ENCODE measurements at places on chromosomes 16 and 17.

GRCh38 chr17:81314398-81315081 is 19.4 kb upstream of the SLC38A10 start:
- DNase-seq: no peak

DNA sequence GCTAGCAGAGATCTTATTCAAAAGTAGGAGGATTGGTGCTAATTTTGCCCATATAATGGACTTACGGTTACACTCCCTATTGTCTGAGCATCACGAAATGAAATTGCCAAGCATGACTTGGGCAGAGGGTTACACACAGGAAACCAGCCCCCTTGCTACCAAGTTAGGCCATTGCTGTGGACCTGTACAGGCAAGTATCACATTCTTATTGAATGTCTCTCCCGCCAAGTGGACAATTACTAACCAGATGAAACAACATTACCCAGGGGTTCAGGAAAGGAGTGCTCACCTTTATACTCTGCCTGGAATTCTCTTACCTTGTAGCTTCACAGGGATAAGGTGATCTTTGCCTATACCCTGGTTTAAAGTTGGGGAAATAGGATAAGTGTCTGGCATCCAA is 70.6 kb upstream of the TOX3 start:
- no peak for DNase-seq

GRCh38 chr16:91484-91883 is 13.5 kb downstream of the MPG start:
- DNase-seq: no peak

DNA sequence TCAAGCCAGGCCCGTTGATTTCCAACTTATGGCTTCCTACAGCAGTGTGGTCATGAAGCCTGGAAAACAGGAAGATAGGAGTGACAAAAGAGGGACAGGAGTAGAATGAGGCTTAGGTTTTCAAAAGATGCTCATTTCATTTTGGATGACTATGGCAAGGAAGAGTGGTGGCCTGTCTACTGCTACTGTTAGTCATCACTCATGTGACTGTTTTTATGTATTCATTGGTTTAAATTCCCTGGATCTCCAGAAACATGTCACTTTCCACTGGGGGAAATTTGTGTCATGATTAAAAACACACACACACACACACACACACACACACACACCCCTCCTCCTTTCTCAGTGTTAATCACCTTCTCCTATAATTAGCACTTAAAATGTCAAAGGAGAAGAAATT is 1.1 kb upstream of the CYLD start:
- no peak for DNase-seq

DNA sequence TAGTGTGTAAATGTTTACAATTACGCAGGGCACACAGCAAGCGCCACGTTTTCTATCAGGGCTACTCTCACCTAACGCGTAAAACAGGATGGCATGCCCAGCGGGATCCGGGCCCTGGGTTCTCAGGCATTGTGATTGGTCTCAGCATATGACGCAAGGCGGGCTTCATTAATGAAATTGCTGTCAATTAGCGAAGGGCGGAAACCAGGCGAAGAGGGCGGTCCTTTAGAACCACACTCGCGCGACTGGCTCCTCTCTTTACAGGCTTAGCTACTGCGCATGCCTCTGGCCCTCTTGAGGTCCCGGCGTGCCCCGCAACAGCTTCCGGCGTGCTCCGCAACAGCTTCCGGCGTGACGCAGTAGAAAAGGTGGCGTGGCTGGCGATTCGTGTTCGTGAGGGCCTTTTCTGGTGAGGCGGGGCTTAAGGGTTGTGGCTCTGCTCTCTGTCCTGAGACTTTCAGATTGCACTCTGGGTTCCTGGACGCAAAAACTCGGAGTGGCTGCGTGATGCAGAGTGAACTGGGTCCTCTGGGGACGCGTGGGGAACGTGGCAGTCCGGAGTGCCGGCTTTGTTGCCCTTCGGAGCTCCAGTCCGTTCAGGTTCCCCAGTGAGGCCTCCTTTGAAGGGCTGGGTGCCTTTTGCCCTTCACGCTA is 9.2 kb downstream of the OR2C1 start:
- DNase-seq: peak; percentile 76

- no peak for DNase-seq
Observed at GRCh38 chr16:2852003-2852730, 5.8 kb downstream of the PRSS22 start.

- no peak for DNase-seq
Observed at GRCh38 chr17:21100636-21101035, 26.1 kb upstream of the DHRS7B start.

DNA sequence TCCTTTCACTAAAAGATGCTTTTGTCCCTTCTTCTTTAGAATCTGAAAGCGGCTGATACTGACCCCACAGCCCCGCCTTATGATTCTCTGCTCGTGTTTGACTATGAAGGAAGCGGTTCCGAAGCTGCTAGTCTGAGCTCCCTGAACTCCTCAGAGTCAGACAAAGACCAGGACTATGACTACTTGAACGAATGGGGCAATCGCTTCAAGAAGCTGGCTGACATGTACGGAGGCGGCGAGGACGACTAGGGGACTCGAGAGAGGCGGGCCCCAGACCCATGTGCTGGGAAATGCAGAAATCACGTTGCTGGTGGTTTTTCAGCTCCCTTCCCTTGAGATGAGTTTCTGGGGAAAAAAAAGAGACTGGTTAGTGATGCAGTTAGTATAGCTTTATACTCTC is 10.1 kb upstream of the TANGO6 start:
- no peak for DNase-seq

- no peak for DNase-seq
Observed at GRCh38 chr16:25823891-25824290, 132.1 kb downstream of the HS3ST4 start.

GRCh38 chr17:9050801-9051401 is 29.6 kb downstream of the NTN1 start:
- no peak for DNase-seq

GRCh38 chr16:79185711-79186110 is 414.8 kb downstream of the MAF start:
- no peak for DNase-seq

- no peak for DNase-seq
Observed at GRCh38 chr17:9468532-9468931, 107.1 kb downstream of the STX8 start.

DNA sequence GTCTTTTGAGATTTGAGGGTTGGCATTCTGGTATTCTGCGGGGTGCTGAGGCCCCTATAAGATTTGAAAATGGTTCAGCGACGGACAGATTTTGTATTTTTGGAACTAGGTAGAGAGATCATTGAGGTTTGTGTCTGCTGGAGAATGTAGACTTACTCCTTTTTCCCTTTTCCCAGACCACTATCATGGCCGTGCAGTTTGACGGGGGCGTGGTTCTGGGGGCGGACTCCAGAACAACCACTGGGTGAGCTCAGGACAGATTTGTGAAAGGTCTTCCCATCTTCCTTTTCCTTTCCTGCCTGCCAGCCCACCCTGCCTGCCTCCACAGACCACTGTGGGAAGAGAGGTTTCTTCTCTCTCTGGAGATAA is 572 bp downstream of the PSMB6 start:
- no peak for DNase-seq

DNA sequence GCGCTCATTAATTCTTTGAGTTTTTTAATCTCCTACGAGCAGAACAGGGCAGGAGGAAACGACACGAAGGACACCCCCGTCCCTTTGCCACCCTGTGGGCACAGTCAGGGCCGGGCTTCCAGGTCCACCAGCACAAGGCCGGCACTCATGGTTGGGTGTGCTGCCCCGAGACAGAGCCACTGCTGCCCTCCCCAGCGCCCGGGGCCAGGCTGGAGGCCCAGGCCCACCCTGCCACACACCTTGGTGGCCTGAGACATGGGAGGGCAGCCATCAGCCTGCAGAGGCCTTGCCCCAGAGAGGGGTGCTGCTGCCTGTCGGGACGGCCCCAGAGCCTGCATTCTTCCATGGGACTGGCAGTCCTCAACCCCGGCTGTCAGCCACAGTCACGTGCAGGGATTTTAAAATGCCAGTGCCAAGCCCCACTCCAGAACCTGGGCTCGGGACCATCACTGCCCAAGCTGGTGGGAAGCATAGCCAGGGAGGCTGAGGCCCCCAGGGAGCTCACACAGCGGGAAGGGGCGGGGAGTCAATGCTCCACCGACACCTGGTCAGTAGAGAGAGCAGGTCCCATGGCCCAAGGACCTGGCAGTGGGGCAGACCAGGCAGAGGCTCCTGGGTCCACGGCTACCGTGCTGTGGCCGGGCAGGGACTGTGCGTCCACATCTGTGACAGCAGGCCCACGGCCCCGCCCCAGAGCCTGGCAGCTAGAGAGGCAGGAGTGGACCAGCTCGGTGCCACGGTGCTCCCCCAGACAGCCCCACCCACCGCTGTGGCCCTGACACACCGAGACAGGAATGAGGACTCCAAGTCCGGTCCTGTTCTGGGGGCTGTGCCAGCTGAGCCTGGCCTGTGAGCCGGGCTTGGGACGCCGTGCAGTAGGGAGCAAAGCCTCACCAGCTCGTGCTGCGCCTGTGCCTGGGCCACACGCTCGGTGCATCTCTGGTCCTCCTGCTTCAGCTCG is 27.5 kb downstream of the CEP131 start:
- DNase-seq: no peak

- no peak for DNase-seq
Observed at GRCh38 chr16:87984632-87985267, 33.5 kb downstream of the BANP start.

GRCh38 chr16:52491216-52491615 is 55.7 kb downstream of the TOX3 start:
- no peak for DNase-seq

DNA sequence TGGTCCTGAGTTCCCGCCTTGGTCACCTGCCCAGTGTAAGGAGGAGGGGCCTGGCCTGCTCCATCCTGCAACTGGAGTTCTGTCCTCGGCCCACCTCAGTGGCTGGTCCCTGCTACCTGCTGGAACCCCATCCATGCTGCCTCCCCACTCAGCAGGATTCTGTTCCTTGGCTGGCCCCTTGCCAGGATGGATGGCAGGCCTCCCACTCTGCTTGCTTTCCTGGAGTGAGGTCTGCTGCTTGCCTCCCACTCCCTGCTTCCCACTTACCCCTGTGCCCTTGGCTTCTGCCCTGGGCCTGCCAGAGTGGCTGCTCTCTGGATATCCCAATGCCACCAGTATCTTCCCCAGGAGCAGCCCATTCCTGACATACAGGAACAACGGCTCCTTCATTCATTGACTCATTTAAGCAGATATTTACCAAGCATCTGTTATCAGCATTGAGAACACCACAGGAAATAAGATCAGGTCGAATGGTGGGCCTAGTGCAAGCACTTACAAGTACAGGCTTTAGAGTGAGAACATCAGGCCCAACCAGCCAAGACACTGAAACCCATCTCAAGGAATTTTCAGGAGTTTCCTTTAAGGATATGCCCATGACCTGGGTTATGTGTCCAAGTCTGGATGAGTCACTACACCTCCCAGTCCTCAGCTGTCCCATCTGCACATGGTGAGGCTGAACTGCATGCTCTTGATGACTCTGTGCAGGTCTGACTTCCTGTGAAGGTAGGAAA is 17.0 kb upstream of the RPRML start:
- DNase-seq: no peak

DNA sequence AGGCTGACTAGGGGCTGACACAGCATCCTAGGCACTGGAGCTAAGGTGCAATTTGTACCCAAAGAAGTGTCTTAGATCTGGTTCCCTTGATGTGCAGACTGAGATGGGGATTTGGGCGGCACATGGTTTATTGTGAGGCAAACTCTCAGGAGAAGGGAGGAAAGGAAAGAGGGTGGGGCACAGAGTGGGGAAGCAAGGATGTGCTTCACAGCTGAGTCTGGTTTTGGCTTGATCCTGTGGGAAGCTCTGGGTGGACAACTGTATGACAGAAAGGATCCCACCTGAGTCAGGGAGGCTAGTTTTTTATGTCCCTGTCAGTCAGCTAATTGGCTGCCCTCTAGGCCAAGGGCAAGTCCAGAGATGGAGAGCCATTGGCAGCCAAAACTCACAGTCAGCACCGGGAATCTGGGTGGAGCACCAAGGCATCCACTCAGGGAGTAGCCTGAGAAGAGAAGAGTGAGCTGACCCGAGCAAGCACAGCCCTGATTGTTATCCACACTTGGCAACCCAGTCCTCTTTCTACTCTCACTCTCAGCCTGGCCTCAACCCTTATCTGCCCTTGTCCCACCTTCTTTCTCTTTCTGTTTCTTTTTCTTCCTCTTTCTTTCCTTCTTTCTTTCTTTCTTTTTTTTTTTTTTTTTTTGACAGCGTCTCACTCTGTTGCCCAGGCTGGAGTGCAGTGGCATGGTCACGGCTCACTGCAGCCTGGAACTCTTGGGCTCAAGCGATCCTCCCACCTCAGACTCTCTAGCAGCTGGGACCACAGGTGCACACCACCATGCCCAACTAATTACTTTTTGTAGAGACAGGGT is 12.0 kb downstream of the ARL4D start:
- DNase-seq: no peak

GRCh38 chr17:41925991-41926590 is 4.3 kb upstream of the ODAD4 start:
- DNase-seq: no peak

DNA sequence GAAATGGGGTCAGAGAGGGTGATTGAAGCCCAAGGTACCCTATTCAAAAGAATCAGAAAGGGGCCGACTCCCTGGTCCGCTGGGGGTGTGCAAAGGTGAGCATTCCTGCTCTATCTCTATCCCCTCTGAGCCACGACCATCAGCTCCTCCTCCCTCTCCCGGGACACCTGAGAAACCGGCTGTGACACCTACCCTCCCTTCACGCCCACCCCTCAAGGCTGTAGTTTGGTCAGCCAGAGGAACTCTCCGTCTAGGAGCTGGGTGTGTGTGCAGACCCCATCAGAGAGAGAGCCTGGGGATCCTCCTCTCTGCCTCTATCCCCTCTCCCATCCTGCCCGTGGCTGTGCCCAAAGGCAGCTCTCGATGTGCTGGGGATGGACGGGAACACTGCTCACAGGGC is 27.6 kb upstream of the DLX4 start:
- DNase-seq: no peak

DNA sequence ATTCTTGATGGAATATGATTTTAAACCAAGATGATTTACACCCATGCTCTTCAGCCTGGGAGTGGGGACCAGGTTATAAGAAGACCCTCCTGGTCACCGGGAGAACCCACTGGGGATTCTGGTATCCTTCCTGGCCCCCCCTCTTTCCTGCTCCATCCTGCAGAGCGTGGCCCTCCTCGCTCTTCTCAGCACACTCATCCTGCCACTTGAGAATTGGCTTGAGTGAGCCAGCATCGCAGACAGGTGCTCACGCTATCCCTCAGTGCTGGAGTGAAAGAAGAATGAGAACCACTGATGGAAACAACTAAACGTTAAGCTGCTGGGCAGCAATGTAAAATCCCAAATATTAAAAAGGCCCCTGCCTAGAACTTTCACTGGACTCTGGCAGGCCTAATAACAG is 98.0 kb downstream of the CYTH1 start:
- no peak for DNase-seq

- DNase-seq: no peak
Observed at GRCh38 chr17:34736611-34737010, 157.2 kb downstream of the TMEM132E start.

DNA sequence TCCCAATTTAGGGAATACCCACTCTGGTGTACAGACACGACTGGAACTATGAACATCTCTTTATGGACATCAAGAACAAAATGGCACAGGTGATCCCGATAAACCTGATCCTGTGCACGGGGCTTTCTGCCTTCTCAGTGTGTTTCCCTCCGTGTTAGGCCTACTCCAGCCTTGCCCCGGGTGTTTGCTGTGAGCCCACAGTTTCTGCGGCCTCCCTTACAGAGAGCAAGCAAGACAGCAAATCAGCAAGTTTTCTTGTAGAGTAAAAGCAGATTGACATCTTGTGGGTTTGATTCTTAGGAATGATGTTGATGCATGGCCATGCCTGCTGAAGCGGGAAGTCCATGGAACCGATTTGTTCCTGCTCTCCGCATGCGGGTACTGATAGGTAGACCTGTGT is 26.4 kb upstream of the ENDOV start:
- no peak for DNase-seq
